ENCODE measurements at places on chromosomes 2 and 18. TPM values are rescaled to one million over a fixed set of nuclear protein-coding genes. Genes with fewer than 3 reads are reported as not detected.

The IFIH1 gene
- 31.8 TPM for total RNA-seq

The MOCOS gene
- 0.30 TPM for total RNA-seq

The COLEC11 gene
- not detected for total RNA-seq

The DUSP2 gene
- total RNA-seq = 24.9 TPM

The ITPRIPL1 gene
- total RNA-seq = 34.2 TPM

The UPP2 gene
- total RNA-seq = not detected

The SLC16A14 gene
- 1.5 TPM for total RNA-seq

The B3GNT7 gene
- total RNA-seq = not detected

The DCC gene
- not detected for total RNA-seq

The MARCHF4 gene
- total RNA-seq = not detected

The HOXD12 gene
- not detected for total RNA-seq

The DSC3 gene
- not detected for total RNA-seq

The LINC00305 gene
- not detected for total RNA-seq

The LDLRAD4 gene
- 28.5 TPM for total RNA-seq

The SERPINB3 gene
- total RNA-seq = not detected

The FAM161A gene
- 3.5 TPM for total RNA-seq

The DUSP19 gene
- total RNA-seq = 0.93 TPM

The HOXD4 gene
- total RNA-seq = not detected

The ALLC gene
- not detected for total RNA-seq

The SCTR gene
- total RNA-seq = not detected

The FAM110C gene
- total RNA-seq = 3.3 TPM

The ALPI gene
- not detected for total RNA-seq

The ASIC4 gene
- 0.16 TPM for total RNA-seq

The FZD7 gene
- total RNA-seq = 0.23 TPM

The NPAS2 gene
- 4.8 TPM for total RNA-seq

The MROH2A gene
- not detected for total RNA-seq

The EVX2 gene
- not detected for total RNA-seq

The MSTN gene
- not detected for total RNA-seq

The CD207 gene
- not detected for total RNA-seq

Measured in T-helper 2 cell treated with Interferon-gamma antibody and Interleukin-4, amounts not matched to agents 100 ng/mL and 5 ng/mL, for 36 hours (primary cell).